ENCODE measurements at places on chromosomes 13 and 19.
A peak's percentile ranks its signal among the peaks of the same experiment; 100 is the strongest.

DNA sequence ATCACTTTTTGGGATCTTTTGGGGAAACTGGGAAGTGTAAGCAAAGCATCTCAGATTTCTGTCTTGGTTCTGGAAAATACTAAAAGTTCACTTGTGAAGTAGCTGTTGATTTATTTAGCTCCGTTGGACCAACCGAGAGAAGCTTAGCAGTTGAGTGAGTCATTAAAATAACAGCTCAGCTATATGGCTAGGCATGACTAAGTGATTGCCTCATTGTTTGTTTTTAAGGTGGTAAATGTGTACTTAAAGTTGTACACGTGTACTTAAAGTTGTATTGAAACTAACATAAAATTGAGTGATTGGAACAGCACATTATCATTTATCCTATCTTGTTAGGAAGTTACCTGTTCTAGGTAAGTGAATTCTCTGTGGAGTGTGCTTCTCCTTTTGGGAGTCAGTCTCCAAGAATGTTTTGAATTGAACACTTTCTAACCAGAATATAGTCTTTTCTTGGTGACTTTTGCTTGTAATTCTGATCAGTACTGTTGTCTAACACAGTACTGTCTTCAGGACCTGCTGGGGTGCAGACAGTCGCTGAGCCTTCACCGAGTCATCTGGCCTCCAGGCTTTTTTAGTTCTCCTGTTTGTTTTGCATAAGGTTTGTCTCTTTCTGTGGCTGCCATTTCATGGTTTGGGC, 2.9 kb upstream of the DCUN1D2 start:
- DNase-seq = no peak

DNA sequence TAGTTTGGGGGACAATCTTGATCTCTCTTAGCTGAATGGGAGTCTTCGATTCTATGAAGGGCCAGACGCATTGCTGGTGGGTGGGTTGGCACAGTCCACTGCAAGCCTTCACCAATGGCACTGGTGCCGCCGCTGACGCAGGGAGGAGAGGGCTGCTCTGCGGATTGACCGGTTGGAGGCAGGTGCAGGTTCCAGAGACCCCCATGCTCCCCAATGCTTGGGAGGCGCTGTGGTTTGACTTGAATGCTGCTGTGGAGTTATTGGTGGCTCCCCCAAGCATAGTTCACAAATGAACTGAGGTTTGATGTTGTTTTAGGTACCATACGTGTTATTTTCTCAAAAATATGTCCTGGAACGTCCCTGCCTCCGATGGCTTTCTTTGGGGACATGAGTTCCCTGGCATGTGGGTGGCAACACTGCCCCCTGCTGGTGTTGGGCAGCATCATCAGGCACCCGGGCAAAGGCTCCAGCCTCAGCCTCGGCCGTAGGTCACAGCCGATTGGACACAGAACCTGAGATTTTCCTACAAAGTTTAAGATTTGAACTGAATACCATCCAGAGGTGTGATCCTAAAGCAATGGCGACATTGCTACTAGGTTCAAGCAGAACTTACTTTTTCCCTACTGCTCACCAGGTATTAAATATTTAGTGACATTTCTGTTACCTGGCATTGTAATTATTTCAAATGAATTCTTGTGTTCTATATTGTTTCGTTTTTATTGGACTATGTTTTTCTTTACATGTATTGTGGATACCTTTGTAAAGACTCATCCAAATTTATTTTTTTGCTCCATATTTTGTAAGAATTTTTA, 95.5 kb downstream of the ANKRD10 start:
- DNase-seq = peak; percentile 71

DNA sequence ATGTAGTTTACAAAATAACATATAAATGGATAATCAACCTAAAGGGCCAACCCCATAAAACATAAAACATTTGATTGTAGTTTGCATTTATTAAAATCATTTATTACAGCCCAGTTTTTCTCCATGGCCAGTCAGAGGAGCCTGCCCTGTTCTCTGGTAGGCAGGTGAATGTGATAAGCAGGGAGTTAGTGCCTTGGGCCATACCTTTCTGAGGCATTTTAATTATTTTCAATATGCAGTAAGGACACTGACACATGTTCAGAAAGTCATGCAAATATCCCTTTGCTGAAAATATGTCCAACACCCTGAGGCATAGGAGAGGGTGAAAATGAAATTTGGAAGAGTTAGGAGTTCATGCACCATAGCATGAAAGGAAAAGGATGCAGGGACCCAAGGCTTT, 242.6 kb upstream of the EDNRB start:
- no peak for DNase-seq

DNA sequence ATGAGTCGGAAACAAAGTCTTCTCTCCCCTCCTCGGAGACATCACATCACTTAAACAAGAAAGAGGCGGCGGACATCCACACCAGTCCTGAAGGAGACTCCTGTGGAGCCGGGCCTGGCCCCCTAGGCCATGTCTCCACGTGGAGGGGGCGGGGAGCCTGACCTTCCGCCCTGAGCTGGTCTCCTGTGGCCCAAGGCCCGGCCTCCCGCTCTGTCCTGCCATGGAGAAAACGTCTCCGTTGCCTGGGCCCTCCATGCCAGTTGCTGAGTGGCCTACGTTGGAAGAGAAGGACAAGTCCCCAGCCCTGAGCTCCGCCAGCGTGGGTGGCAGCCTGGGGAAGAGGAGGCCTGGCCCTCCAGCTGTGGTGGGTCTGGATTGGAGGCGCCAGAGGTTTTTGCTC, 5.5 kb upstream of the CACTIN start:
- DNase-seq = no peak

GRCh38 chr19:41409288-41409687, 11.7 kb downstream of the BCKDHA start:
- DNase-seq = no peak

GRCh38 chr13:41811588-41812021, 149.3 kb downstream of the VWA8 start:
- no peak for DNase-seq

GRCh38 chr19:16921766-16922591, 33.2 kb downstream of the F2RL3 start:
- DNase-seq = no peak

DNA sequence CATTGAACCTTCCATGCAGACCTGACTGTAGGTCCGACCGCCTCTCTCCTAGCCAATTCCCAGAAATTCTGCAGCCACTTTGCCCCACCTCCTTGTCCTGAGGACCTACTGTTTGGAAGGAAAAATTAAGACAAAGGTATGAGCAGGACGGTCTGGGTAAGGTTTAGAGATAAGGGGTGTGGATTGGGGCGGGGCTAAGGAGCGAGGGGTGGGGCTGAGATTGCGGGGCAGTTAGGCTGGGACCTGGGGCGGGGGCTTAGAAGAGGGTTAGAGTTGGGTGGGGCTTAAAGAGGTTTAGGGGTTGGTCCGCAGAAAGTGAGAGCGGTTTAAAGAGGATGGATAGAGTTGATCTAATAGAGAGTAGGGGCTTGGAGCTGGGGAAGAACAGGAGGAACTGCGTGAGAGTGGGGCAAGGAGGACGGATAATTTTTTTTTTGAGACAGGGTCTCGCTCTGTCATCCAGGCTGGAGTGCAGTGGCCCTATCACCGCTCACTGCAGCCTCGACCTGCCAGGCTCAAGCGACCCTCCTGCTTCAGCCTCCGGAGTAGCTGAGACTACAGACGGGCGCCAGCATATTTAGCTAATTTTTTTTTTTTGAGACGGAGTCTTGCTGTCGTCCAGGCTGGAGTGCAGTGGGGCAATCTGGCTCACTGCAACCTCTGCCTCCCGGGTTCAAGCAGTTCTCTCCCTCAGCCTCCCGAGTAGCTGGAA, 1.7 kb upstream of the ZNF865 start:
- DNase-seq = no peak

DNA sequence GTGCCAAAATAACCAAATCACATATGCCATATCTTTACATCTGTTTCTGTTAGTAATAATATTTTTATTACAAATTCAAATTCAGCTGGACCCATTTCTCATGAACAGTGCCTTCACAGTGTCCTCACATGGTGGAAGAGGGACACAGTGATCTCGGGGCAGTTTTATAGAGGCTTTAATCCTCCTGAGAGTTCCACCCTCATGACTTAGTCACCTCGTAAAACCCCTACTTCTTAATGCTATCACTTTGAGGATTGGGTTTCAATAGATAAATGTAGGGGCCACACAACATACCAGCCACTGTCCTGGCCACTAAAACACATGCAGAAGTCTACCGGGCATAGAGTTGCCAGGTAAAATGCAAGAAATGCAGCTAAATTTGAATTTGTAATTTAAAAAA, 201.5 kb downstream of the MYO16 start:
- no peak for DNase-seq

- DNase-seq = no peak
Measured at GRCh38 chr13:34417896-34418295, 524.2 kb upstream of the NBEA start.

GRCh38 chr13:53005626-53006025, 23.0 kb upstream of the OLFM4 start:
- no peak for DNase-seq

DNA sequence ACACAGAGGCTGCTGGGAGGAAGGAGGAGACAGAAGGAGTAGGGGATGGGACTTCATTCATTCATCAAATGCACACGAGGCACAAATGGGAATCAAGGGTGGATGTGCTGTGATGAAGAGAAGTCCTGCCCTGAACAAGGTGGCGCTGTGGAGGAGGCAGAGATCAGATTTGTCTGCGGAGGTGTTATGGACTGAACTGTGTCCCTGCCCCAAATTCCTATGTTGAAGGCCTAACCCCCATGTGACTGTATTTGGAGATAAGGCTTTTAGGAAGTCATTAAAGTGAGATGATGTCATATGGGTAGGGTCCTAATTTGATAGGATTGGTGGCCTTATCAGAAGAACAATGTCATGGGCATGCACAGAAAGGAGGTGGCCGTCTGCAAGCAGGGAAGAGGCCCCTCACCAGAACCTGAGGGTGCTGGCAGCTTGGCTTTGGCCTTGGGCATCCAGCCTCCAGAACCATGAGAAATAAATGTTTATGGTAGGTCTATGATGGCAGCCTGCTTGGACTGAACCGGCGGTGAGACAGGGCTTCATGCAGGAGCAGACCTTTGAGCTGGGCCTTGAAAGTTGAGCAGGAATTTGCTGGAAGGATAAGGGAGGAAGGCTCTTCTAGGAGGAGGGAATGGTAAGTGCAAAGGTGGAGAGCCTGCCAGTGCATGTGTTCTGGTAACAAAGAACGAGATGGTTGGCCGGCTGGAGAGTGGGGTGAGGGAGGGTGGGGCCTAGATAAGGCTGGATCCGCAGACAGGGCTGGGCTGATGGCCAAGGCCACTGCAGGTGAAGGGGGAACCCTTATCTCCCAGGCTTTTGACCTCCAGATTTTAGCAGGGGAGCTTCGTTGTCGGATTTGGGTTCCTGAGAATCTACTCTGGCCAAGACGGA, 2.7 kb upstream of the CEBPA start:
- DNase-seq = no peak

GRCh38 chr19:3407556-3408516, 41.5 kb downstream of the NFIC start:
- DNase-seq = no peak

- no peak for DNase-seq
Measured at GRCh38 chr13:47146991-47147811, 250.3 kb upstream of the HTR2A start.

- DNase-seq = no peak
Measured at GRCh38 chr19:2167896-2168618, 4.3 kb downstream of the DOT1L start.

DNA sequence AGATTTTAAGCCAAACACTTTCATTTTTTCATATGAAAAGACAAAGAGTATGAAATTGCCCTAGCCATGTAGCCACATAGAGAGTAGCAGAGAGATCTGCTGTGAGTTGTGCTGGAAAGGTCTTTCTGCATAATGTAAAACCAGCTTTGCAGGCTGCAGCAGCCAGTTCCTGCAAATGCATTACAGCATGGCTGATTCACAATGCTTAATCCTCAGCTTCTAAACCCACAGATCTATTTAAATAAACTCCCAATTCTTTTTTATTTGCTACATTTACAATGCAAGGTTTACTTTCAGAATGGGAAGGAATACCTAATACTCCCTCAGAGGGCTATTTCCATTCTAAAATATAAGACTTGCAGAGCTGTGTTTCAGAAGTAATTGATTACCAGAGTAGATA, 185.6 kb upstream of the STARD13 start:
- no peak for DNase-seq

- DNase-seq = no peak
Measured at GRCh38 chr13:112722433-112723263, 32.8 kb downstream of the ATP11A start.

DNA sequence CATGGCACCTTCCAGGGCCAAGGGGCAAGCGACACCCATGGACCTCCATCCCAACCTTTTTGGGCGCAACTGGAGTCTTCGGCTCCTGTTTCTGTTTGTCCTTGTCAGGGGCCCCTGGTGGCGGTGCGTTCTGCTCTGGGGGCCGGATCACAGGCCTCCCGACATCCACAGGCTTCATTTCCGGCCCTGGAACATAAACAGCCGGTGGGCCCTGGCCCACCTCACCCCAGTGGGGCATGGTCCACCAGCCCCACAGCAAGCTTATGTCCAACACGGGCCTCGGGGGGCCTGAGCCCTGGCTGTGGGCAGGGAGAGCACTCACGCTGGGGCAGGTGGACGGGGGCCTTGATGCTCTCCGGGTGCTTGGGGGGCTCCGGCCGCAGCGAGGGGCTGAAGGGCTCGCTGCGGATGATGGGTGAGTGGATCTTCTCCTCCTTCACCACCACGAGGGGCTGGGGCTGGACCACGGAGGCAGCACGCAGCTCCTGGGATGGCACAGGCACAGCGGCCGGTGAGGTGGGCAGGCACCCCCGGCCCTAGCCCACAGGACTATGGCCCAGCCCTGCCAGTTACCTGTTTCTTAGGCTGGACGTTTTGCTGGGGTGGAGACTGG, 7.2 kb upstream of the EPHX3 start:
- no peak for DNase-seq

DNA sequence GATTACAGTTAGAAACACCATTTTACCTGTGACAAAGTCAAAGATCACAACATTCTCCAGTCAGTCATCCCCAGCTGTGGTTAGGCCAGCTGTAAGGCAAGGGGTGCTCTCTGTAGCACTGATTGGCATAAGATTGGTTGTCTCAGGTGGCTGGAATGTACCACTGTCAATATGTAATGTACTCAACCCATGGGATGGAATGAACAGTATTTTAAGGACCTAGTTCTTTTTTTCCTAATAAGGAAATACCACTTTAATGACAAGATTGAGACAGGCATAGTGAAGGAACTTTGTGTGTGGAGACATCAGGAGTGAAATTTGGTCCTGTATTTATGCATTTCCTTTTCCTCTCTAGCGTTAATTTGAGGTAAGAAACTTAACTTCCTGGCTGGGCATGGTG, 310.7 kb downstream of the ITGBL1 start:
- DNase-seq = no peak

GRCh38 chr13:104650431-104650830, 1584.2 kb upstream of the SLC10A2 start:
- no peak for DNase-seq

GRCh38 chr13:33919120-33919519, 101.2 kb downstream of the RFC3 start:
- DNase-seq = no peak

GRCh38 chr13:101942535-101943157, 459.2 kb downstream of the FGF14 start:
- no peak for DNase-seq

DNA sequence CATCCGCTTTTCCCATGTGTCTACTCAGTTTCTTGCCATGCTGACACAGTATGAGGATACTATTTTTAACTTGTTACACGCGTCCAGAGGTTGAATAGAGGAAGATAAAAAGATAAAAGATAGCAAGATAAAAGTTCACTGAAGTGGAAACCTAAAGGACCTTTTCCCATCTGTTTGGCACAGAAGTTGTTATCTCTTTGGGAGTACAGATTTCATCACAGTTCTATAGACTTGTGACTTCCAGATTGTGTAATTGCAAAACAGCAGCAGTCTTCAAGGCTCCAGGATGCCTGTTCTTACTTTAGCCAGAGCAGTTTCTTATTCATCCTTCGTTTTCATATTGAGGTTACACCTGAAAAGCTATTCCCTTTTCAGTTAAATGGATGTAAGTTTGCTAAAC, 369.2 kb downstream of the GPC5 start:
- DNase-seq = no peak
